ENCODE measurements at places on chromosomes 11 and 22. TPM values are rescaled to one million over a fixed set of nuclear protein-coding genes. Genes with fewer than 3 reads are reported as not detected.
A peak's percentile ranks its signal among the peaks of the same experiment; 100 is the strongest.

GRCh38 chr22:47442821-47443220 lies 680.4 kb downstream of the TBC1D22A start:
- H3K27ac ChIP-seq = no peak overlapping the region
- H3K4me1 ChIP-seq = no peaks in the 10 kb centered on the region
- DNase-seq = peak; percentile 56
- no peaks in the 10 kb centered on the region for H3K36me3 ChIP-seq

- no peak overlapping the region for H3K4me3 ChIP-seq
- peak; percentile 84 for DNase-seq
- H3K36me3 ChIP-seq = no peaks in the 10 kb centered on the region
- no peak overlapping the region for H3K27ac ChIP-seq
These were observed 590.0 kb downstream of the METTL15 start for GRCh38 chr11:28697920-28698827.

Gene LARGE1
- total RNA-seq = 17.6 TPM

DNA sequence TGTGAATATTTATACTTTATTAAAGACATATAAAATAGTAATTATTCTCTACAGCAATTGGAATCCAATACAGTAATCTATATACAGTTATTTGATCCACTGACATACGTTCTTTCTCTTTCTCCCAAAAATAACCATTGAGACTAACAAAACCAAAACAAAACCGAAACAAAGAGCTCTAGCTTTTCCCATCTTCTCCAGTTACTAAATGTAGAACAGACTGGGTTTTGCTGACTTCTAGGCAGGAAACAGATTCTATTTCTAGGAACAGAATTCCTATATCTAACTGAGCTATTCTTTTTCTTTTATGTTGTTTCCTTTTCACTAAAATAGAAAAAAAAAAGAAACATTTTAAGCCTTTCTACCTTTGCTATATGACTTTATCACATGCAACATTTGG lies 80.1 kb downstream of the PACS1 start:
- no peak for DNase-seq
- H3K4me3 ChIP-seq = peak overlapping the region; percentile 64
- H3K27ac ChIP-seq = peak overlapping the region; percentile 86
- peaks cover 23% of the 10 kb centered on the region for H3K4me1 ChIP-seq

- H3K4me3 ChIP-seq = peak overlapping the region; percentile 78
- H3K36me3 ChIP-seq = peaks cover 14% of the 10 kb centered on the region
- peak overlapping the region; percentile 61 for H3K27ac ChIP-seq
- peaks cover 46% of the 10 kb centered on the region for H3K4me1 ChIP-seq
- no peaks in the 10 kb centered on the region for H3K27me3 ChIP-seq
- DNase-seq = no peak
These were observed 1.4 kb downstream of the MADD start for GRCh38 chr11:47271328-47271727.

GRCh38 chr11:118111019-118111743 lies 24.4 kb upstream of the SMIM35 start:
- no peak overlapping the region for H3K4me3 ChIP-seq
- peaks cover 4% of the 10 kb centered on the region for H3K27me3 ChIP-seq
- H3K27ac ChIP-seq = no peak overlapping the region
- DNase-seq = no peak
- H3K4me1 ChIP-seq = no peaks in the 10 kb centered on the region
- no peaks in the 10 kb centered on the region for H3K36me3 ChIP-seq

Gene SCGB2A2
- not detected for total RNA-seq

Gene DDI1
- not detected for total RNA-seq

Gene TCN2
- total RNA-seq = 58.1 TPM

DNA sequence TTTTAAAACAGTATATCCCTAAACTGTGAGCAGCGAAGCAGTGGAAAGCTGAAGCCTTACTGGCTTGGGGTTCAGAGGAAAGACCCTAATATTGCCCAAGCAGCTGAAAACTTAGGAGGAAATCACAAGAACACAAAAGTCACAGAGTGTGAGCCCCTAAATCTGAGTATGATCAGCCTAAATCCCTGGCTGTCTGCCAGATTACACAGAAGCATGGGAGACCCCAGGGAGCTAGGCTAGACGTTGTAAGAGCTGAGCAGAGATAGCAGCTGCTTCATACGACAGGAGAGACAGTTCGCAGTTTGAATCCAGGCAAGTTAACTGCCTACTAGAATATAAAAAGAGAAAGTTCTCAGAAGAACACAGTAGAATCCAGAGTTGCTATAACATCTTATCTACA lies 81.2 kb downstream of the PACS1 start:
- peak overlapping the region; percentile 86 for H3K27ac ChIP-seq
- peaks cover 8% of the 10 kb centered on the region for H3K36me3 ChIP-seq
- peaks cover 23% of the 10 kb centered on the region for H3K4me1 ChIP-seq
- DNase-seq = no peak
- no peaks in the 10 kb centered on the region for H3K27me3 ChIP-seq

GRCh38 chr11:21811572-21811971 lies 381.3 kb upstream of the ANO5 start:
- H3K27me3 ChIP-seq = no peaks in the 10 kb centered on the region
- DNase-seq = no peak
- H3K4me3 ChIP-seq = no peak overlapping the region
- H3K4me1 ChIP-seq = no peaks in the 10 kb centered on the region

DNA sequence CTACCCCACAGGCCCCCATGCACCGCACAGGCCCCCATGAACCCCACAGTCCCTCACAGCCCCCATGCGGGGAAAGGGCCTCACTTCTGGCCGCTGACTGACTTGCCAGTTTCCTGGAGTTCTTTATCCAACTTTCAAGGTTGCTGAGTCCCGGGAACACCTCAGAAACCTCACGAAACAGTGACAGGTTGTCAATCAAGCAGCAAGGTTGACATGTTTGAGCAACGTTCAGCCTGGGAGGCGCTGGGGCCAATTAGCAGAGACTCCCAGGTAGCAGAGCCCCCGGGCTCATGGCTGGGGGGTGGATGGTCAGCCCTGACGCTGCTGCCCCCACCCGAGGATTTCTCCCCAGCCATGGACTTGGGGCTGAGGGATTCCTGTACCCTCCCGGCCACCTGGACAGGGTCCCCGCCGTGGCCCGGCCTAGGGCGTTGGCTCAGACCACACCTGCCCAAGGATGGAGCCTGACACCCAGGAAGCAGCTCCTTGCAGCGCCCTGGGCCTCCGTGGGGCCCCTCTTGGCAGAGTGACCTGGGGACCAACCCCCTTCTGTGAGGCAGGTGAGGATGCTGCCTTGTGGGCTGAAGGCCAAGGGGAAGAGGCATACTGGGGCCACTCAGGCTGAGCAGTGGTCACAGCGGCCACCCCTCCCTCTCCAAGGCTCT lies 33.8 kb upstream of the CCDC188 start:
- peaks cover 6% of the 10 kb centered on the region for H3K27me3 ChIP-seq
- H3K4me3 ChIP-seq = no peak overlapping the region
- no peak for DNase-seq

Gene CRYBB3
- not detected for total RNA-seq

Gene TTC36
- 0.86 TPM for total RNA-seq

GRCh38 chr22:30668386-30668710 lies 673 bp upstream of the DUSP18 start:
- H3K36me3 ChIP-seq = peaks cover 9% of the 10 kb centered on the region
- peaks cover 14% of the 10 kb centered on the region for H3K4me1 ChIP-seq
- no peaks in the 10 kb centered on the region for H3K27me3 ChIP-seq
- H3K27ac ChIP-seq = peak overlapping the region; percentile 89
- no peak for DNase-seq
- H3K4me3 ChIP-seq = peak overlapping the region; percentile 98

Data from osteocyte (in vitro differentiated cells).